ENCODE measurements at places on chromosomes 5 and 9.

DNA sequence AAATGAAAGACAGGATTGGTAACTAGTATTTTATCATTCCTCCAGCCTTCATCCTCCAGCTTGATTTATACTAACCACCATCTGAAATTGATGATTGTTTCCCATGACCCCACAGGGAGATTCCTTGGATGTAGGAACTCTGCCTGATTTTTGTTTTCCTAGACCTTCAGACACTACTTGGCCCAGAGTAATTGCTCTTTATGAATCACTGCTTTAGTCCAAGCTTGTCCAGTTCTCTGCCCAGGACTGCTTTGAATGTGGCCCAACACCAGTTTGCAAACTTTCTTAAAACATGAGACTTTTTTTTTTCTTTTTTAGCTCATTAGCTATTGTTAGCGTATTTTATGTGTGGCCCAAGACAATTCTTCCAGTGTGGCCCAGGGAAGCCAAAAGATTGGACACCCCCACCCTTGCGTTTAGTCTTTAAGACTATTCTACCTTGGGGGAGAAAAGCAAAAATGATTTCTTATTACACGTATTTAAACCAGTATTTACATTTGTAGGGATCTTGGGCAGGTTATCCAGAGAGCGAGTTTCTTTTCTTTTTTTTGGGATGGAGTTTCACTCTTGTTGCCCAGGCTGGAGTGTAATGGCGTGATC lies 18.4 kb downstream of the BASP1 start:
- DNase-seq = no peak

DNA sequence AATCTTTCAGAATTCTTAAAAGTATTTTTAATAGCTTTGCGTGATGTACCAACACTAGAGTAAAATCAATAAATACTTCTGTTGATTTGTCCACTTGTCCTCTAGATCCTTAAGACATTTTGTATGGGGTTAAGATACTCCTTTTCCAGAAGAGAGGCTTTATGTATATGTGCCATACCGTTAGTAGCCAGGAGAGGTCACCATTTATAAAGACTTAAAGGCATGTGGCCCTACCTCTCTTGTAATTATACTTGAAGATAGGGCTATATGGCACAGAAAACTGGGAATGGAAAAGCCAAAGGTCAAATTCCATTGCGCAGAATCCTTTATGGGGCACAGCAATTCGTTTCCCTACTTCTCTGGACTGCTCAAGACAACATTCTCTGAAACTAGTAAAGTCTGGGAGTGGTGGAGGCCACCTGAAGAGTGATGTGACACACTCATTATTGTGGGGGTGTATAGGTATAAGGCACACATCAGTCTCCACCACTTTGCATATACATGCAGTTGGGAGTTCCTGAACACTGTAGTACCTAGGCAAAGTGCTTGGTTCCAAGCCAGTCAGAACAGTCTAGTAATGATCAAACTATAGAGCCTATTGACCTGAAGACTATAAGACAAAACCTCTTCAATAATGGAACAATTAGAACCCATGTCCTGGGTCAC lies 140.1 kb upstream of the FBXL17 start:
- no peak for DNase-seq

DNA sequence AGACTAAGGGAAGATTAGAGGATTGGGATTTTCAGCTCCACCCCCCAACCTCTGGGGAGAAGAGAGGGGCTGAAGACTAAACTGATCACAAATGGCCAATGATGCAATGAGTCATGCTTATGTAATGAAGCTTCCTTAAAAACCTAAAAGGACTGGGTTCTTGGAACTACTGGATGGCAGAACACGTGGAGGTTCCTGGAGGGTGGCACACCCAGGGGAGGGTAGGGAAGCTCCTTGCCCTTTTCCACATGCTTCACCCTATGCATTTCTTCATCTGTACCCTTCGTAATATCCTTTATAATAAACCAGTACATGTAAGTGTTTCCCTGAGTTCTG lies 48.6 kb downstream of the ARHGEF28 start:
- no peak for DNase-seq

- no peak for DNase-seq
Measured at GRCh38 chr9:114588651-114589526, 1.3 kb downstream of the ATP6V1G1 start.

GRCh38 chr9:33921967-33922895 lies 105.3 kb downstream of the UBE2R2 start:
- peak; percentile 11 for DNase-seq

DNA sequence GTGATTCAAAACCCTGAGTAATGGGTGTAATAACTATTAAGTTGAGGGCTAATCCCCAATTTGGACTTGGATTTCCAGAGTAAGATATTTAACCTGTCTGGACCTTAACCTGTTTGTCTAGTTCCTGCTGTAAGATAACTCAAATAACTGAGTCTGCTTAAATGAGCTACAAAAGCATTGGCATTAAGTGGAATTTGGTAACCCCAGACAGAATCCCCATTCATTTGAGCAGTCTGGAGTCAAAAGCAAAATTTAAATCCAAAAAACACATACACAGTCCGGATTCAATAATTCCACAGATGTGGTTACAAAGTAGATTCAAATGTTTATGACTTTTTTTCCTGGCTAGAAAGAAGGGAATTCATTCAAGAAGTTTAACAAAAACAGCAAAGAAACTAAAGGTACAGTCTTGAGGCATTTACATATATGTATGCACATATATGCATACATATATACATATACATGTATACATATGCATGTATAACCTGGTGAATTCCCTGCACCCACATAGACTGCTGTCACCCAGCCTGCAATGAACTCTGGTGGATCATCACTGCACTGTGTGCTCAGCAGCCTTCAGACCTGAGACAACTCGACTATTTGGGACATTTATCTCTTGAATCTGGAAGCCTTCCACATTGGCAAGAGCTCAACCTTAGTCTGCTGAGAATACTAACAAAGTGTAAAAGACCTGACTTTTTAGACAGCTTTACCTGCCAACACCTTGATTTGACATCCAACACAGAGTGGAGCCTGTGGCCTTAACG lies 205.4 kb downstream of the LURAP1L start:
- DNase-seq = no peak

DNA sequence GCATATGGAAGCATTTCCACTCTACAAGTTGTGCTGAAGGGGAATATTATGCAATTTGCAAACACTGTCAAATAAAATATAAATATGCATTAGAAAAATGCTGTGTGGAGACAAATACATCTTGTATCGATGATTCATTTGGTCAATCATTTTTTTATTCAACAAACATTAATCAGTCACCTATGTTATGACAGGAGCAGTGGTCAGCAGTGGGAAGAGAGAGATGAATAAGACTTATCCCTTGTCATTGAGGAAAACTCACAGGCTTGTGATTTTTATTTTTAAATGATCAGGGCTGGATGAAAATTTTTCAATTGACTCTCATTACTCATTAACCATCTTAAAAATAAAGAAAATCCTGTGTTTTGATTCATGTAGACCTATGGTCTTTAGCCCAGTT lies 574.1 kb downstream of the ACTL7B start:
- no peak for DNase-seq

GRCh38 chr9:116817762-116818161 lies 130.7 kb downstream of the TRIM32 start:
- no peak for DNase-seq

- no peak for DNase-seq
Measured at GRCh38 chr5:176884571-176884890, 14.6 kb downstream of the HK3 start.

GRCh38 chr5:111787006-111787405 lies 30.0 kb upstream of the NREP start:
- DNase-seq = no peak

DNA sequence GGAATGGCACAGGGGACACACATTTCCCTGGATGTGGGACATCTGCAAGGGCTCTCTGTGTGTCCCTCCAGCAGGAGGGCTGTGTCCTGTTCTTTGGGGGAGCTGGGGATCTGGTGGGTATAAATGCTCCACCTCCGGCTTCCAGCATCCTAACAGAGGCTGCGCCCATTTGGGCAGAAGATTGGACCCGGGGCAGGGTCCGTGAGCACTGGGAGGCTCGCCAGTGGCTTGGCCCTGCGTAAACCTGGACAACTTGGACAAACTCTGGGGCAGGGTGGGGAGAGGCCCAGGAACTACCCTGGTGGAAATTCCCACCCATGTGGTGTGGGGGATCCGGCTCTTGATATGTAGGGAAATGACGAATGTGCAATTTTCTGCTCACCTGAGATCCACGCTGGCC lies 80.9 kb downstream of the GADD45G start:
- DNase-seq = no peak

- no peak for DNase-seq
Measured at GRCh38 chr5:158819840-158820620, 279.7 kb downstream of the EBF1 start.

- DNase-seq = no peak
Measured at GRCh38 chr9:121268851-121269641, 1.1 kb downstream of the GSN start.

DNA sequence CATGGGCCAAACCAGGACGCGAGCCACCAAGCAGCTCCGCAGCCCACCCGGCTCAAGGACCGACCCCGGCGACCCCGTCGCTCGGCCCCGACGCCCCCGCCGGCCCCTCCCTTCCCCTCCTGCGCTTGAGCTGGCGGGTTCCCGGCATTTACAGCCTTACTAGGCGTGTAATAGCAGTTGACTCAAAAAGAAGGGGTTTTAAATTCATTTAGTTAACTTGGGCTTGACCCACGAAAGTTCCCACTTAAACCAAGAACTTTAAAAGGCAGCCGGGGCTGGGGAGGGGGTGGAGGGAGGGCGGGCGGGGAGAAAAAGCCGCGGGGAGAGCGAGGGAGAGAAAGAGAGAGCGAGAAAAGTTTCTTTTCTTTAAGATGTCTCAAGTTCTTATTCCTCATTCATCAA lies 636 bp downstream of the PRDM12 start:
- DNase-seq = no peak

DNA sequence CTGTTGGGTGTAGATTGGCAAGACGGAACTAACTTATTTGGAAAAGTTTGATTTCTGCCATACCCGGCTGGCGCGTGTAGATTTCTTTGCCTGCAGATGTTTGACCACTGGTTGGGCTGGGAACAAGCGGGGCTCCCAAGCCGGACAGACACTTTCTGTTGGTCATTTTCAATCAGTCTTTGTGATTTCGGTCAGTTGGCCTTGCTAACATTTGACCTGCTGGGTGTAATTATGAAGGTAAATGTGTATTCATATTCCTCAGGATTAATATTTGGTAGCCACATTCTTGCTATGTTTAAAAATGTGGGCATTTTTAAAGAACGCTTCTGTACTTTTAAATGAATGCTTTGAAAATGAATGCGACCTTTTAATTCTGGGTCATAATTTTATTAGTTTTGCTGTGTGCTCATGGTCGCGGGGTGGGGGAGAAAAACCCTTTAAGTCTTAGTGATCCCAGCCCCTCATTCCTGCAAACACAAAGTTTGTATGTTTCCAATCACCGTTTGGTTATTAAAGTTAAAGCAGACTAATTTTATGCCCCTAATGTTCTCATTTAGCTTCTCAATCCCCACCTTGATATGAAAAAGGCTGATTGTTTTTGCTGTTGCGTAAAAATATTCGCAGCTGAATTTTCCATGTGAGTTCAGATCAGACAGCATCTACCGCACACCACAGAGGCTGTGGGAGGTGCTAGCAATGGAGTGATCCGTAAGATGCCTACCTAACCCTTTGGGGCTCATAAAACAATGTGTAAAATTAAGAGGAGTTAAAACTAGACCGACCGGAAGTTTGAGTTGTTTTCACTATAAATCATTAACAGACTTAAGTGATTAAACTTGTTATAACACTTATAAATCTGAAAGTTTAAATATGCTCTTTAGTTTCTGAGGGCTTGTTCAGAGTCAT lies 1.5 kb downstream of the RASGRF2 start:
- DNase-seq = no peak

DNA sequence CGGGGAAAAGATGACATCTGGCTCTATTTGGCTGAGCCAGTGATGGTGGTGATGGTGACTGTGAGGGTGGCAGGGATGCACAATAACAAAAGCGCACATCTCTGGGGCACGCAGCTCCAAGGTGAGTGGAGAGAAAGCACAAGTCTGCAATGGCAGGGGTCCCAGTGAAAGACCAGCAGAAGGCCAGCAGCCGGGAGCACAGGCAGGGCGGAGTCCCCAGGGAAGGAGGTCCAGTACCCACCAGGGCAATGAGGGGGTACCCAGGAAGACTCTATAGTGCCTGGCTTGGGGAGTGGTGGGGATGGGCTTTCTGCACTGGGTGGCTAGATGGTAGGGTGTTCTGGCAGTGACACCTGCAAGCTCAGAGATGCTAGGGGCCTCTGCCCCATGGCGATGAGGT lies 69.4 kb downstream of the AK8 start:
- DNase-seq = no peak

DNA sequence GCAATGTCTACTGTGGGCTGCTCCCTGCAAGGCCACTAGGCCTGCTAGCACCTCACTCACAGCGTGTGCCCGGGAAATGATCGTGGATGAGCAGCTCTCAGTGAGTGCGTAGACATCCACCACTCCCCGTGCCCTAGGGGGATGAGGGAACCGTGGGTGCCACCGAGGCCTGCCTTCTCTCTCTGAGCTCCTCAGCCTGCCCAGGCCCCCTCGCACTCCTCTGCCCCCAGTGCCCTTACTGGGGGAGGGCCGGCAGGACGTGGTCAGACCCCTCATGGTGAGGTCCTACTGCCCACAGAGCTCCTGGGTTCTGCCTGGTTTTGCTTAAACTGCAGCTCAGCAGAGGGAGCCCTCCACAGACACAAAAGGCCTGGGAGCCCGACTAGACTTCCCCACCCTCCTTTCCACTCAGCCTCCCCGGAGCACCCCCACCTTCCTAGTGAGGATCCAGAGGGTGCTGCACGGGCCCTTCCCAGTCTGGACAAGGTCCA lies 220.0 kb downstream of the CACNA1B start:
- no peak for DNase-seq

DNA sequence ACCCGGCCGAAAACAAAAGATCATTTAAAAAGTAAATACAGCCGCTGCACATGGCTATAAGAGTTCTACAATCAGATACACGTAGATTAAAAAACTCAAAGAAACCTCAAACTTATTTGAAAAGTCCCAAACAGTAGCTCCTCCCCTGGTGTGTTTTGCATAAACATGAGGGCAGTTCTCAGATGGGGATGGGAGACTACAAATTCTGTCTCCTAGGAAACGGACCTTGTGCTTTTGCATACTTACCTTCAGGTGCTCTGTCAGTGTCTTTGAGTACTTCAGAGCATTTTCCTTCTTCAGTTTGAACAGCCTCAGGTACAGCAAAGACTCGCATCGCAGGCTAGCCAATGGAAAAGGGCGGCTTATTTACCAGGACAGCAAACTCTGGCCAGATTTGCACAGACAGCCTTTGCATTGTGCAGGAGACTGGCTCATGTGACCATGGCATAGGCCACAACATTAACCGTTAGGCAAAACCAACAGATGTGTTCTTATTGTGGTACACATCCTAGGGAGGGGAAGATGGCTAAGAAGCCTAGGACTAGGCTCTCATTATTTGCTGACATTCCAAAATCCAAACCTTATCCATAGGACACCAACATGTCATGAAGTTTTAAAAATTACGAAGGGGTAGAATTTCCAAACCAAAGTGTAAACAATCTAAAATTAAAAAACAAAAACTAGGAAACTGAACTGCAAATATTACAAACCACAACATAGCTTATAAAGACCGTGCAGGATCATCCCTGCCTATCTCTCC lies 12.8 kb downstream of the LEAP2 start:
- no peak for DNase-seq
